ENCODE measurements at places on chromosomes 1 and 21. TPM values are rescaled to one million over a fixed set of nuclear protein-coding genes. Genes with fewer than 3 reads are reported as not detected.

Gene TPRG1L
- total RNA-seq, result 33.9 TPM

Gene EFHD2
- total RNA-seq, result 50.9 TPM

DNA sequence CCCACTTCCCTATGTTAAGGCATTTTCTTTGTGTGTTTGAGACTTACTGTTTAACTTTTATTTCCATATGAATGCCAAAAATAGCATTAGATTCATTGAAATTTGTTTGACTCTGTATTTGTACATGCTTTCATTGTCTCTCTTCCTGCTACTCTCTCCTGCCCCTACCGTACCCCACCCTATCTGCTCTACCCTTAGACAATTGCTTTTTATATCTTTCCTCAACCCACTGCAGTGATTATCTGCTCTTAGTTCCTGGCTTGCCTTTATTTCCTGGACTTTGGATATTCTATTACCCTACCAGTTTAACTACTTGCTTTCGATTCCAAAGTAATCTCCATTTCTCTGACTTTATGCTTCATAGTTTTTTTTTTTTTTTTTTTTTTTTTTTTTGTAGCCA lies 10.5 kb downstream of the RAVER2 start:
- DNase-seq, result no peak

GRCh38 chr1:43432171-43432860 lies 21.4 kb downstream of the HYI start:
- no peak for DNase-seq

DNA sequence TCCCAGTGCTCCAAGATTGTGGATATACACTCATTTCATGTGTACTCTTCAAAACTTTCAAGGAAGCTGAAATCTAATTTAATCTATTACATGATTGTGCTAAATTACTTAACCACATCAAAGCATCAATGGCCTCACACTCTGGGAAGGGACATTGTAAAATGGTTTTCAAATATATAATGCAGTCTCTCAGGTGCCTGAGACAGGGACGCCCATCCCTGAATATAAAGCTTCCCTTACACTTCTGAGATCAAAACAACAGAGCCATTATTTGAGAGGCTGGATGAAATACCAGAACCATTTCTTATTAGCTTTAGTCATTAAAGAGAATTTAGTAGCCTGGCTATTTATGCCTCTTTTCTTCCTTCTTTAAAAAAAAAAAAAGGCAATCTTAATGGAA lies 259.2 kb upstream of the NFIA start:
- no peak for DNase-seq

Gene LMOD1
- 50.0 TPM for total RNA-seq

GRCh38 chr1:233016798-233017197 lies 66.4 kb downstream of the NTPCR start:
- DNase-seq, result no peak

GRCh38 chr1:45876000-45876617 lies 72.7 kb downstream of the MAST2 start:
- DNase-seq, result no peak

GRCh38 chr21:38806942-38807284 lies 1.2 kb downstream of the ETS2 start:
- no peak for DNase-seq

Gene ENAH
- 26.0 TPM for total RNA-seq

Gene JAK1
- total RNA-seq, result 102 TPM

DNA sequence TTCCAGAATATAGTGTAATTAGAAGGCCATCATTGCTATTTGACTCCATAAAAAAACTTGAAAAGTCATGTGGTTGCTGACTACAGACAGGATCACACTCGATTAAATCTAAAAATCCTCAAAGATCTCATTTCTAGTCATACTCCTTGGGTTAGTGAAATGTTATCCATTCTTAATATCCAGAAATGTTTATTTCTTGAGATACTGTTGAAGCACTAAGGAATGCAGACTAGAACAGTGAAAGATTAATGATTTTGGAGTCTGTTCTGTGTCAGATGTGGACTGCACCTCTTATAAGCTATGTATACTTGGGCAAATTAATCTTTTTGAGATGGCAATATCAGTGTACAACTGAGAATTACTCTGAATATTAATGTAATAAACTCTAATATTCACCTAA lies 65.1 kb downstream of the ADSS2 start:
- DNase-seq, result no peak

DNA sequence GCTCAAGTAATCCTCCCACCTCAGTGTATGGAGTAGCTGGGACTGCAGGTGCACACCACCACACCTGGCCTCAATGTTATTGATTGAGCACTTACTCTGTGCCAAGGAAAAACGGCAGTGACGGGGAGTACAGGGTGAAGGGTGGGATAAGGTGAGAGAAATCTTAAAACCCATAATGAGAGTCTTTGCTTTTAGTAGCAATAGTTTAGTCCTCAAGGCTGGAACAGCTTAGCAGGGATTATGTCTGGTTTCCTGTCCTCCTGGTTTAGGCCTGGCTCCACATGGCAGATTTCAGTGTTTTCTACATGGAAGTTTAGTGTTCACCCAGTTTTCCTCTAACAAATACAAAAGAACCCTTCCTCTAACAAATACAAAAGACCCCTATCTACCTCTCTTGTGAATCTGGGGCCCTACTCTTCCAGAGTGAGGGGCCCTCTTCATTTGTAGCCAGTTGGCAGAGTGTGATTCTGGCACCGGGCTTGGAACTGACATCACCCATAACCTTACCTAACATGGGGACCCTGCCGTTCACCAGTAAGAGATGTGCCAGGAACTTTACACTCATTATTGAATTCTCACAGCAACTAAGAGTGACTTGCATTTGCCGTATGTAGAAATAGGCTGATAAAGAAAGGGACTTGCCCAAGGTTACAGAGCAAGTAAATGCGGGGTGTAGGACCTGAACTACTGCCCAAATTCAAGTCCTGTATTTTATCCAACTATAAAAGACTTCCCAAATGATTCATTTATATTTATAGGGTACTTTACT lies 6.9 kb downstream of the ZNF691 start:
- DNase-seq, result no peak

Gene PCP4L1
- 0.83 TPM for total RNA-seq

DNA sequence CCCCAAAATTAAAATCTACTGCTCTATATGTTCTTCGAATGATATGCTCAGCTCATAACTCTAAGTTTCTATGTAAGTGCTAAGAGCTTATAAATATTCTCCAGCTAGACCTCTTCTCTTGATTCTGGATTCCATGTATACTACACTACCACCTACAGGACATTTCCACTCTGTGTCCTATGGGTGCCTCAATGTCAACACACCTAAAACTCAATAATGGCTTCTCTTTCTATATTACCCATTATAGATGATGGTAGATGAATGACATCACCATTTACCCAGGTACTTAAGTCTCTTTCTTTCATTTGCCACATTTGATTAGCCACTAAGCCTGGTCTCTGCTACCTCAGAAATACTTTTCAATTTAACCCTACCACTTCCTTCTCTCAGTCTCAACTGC lies 41.3 kb downstream of the TBX19 start:
- no peak for DNase-seq

GRCh38 chr21:41593051-41593759 lies 85.2 kb upstream of the TMPRSS2 start:
- no peak for DNase-seq

Gene WASF2
- total RNA-seq, result 38.3 TPM

DNA sequence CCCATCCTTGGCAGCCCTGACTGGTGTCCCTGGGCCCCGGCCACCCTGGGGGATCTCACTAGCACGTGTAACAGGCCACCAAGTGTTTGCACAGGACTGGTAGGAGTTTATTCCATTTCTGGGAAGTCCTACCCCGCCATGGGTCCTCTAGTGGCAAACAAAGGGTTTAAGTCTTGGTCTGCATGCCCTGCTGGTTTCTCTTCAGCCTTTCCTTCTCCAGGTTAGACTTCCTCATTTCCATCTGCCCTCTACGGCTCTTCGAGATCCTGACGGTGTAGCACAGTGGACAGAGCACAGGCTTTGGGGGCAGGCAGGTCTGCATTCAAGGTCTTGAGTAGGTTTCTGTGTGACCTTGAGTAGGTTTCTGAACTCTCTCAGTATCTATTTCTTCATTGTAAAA lies 2.8 kb downstream of the AGTRAP start:
- DNase-seq, result no peak

Gene MPL
- 0.29 TPM for total RNA-seq

Gene KIRREL1
- 22.7 TPM for total RNA-seq

GRCh38 chr1:114320586-114320985 lies 166.9 kb upstream of the SYT6 start:
- DNase-seq, result no peak

Gene CNR2
- 0.11 TPM for total RNA-seq

GRCh38 chr1:3313576-3313950 lies 140.9 kb upstream of the ARHGEF16 start:
- DNase-seq, result peak; percentile 97

Gene CYP4X1
- 7.9 TPM for total RNA-seq

Gene CTSK
- 76.2 TPM for total RNA-seq

Gene CHAF1B
- 0.89 TPM for total RNA-seq

DNA sequence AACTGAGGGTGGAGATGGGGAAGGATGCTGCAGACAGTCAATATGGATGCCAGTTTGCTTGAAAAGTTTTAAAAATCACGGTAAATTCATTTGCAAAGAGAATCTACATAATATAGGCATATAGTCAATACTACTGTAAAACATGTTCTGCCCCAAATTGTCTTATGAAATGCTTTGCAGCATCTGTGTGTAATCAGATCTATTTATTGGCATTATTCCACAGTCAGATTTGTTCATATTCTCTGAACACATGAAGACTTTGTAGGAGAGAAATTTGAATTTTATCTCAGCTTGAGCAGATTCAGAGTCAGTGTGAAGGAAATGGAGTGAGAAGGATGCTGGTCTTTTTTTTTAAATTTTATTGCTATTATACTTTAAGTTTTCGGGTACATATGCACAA lies 88.5 kb downstream of the PLPPR4 start:
- no peak for DNase-seq

GRCh38 chr1:178353524-178353923 lies 143.2 kb downstream of the CLEC20A start:
- no peak for DNase-seq

- DNase-seq, result peak; percentile 38
These were observed 553 bp upstream of the STMN1 start for GRCh38 chr1:25906644-25907300.

- DNase-seq, result no peak
These were observed 13.2 kb upstream of the NRAS start for GRCh38 chr1:114729782-114730181.

Gene EIF2D
- total RNA-seq, result 52.9 TPM

DNA sequence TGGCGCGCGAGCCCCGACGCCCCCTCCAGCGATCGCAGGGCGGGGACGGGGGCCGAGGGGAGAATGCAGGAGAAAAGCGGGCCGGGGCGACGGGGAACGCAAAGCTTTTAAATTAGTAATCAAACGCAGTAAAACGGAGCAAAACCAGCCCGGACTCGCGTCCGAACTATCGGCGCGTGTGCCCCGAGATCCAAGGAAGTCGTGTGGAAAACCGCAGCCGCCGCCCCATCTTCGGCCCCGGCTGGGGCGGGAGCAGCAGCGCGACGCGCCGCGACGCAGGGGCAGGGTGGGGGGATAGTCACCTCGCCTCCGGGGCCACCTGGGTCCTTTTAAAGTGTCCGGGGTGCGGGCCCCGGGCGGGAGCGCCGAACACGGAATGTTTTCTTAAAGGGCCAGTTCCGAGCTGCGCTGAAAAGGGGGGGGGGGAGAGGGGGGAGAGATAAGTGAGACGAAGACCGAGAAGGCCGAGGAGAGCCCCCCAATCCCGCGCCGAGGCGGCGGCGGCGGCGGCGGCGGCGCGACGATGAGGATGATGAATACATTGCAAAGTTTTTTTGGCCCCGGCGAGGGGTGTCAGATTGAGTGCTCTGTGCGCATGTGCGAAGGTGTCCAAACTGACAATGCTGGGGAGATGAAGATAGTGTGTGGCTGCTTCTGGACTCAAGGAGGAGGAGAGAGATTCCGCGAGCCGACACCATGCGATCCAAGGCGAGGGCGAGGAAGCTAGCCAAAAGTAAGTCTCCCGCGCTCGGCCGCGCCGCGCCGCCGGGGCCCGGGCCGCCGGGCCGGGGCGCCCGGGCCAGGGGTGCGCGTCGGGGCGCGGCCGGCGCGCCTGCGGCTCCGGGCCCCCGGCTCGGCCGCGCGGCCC lies at the start of gene PRDM16:
PRDM16 (plus strand) TSS at position 640 of the 868 bp plus-strand sequence; CDS start at position 697, 57 bp downstream.
- peak; percentile 83 for DNase-seq

GRCh38 chr1:7752512-7753417 lies 18.3 kb upstream of the VAMP3 start:
- DNase-seq, result peak; percentile 78

DNA sequence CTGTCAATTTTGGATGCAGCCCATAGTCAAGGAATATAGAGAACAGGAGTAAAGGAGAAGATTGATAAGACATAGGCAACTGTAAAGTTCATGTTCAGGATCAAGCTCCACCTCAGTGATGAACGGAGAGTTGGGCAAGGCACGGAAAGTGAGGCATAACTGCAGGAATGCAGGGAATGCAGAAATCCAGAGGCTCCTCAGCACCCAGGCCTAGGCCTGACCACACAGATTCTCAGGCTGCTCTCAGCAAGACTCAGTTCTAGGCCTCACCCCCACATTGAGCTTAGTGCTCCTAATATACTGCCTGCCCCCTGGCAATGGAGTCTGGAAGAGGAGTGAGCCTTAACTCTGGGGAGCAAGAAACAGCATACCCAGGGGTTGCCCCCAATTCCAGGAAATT lies 36.3 kb upstream of the S1PR1 start:
- DNase-seq, result no peak

- DNase-seq, result no peak
These were observed 125.8 kb downstream of the NTMT2 start for GRCh38 chr1:170271430-170272161.

Gene SLFNL1
- total RNA-seq, result 0.44 TPM

- no peak for DNase-seq
These were observed 6.1 kb upstream of the RIPPLY3 start for GRCh38 chr21:37000381-37000780.

Gene DNAJB4
- 56.4 TPM for total RNA-seq
